ENCODE measurements at places on chromosomes 6 and 20.

DNA sequence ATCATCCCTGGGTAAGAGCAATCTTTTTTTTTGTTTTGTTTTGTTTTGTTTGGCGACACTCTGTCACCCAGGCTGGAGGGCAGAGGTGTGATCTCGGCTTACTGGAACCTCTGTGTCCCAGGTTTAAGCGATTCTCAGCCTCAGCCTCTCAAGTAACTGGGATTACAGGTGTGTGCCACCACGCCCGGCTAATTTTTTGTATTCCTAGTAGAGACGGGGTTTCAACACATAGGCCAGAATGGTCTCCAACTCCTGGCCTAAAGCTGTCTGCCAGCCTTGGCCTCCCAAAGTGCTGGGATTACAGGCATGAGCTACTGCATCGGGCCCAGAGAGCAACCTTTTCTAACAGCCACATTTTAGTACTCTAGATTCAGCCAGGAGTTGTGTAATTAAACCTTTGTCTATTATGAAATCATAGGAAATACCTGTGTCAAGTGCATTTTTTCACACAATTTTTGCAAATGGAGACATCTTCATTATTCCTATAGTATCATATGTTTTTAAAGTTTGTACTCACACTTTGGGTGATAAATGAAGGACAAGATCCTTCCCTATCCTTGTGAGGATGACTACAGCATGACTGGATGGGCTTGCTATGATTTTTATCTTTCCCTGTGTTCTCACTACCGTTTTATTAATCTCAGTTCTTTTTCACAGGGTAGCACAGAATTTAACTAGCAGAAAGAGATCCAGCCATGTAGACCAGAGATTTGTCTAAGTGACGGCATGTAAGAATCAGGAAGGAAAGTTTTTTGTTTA lies 82.6 kb downstream of the OR2B2 start:
- no peak for DNase-seq

GRCh38 chr6:156421933-156422332 lies 355.2 kb upstream of the ARID1B start:
- no peak for DNase-seq

DNA sequence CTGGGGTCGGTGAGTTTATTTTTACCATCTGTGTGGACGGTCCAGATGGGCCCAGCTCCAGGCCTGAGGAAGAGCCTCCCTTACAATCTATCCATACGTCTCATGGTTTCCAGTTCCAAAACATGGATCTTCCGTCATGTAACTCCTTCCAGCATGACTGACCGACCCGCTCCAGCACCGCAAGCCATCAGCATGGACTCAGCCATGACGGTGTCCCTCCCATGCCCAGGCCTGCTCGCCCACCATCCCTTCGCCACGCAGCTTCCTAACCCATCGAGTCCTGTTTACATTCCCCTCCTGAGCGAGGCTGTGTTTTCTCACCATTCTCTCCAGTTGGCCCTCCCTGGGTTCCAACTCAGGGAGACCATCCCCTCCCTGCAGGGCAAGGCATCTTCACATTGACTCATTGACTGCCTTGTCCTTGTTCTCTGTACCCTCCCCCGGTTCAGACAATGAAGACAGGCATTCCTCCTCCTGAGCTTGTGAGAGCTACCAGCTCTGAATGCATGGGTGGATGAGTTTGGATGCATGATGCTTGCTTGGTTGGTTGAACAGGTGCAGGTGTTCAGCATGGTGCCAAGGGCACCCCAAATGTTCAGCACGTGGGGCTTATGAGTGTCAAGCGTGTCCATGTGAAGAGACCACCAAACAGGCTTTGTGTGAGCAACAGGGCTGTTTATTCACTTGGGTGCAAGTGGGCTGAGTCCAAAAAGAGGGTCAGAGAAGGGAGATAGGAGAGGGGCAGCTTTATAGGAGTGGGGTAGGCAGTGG lies 235.8 kb downstream of the SMOC2 start:
- no peak for DNase-seq

DNA sequence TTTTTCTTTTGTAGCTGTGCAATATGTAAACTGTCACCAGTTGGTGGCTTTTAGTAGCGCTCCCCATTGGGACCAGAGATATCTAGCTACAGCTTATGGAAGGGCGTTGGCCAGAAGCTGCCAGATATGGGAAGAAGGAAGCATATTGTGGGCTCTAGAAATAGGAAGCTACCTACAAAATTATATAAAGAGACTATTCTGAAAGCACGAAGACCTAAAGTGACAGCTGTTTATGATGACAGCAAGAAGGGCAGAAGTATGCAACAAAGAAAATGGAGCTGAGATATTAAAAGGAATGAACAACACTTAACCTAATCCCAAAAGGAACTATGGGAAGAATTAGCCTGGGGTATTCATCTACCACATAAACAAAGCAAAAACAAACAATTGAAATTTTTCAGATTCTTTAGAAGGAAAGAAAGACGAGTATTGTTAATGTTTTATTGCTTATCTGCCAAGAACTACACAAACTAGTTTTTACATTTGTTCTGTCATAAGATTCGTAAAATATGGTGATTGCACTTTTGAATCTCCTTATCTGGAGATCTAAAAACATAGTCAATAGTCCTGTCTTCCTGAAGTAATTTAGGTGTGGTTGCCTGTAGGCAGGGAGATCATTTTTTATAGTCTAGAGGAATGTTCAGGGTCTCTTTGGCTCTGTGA lies 81.6 kb downstream of the NCOA7 start:
- DNase-seq = no peak

DNA sequence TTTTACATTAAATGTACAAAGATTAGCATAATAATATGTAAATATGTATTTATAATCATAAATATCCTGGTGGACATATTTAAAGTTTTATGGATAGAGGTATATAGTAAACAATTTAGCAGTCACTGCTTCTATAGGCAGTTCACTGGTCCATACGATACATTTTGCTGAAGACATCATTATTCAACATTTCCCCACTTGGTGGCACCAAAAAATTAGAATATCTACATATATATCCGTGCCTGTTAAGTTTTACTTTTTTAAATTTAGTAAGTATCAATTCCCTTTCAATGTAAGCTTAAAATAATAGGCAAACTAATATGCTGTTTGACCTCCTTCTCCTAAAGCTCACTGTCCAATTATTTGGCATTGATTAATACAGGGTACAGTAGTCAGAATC lies 64.2 kb downstream of the LMBRD1 start:
- no peak for DNase-seq

DNA sequence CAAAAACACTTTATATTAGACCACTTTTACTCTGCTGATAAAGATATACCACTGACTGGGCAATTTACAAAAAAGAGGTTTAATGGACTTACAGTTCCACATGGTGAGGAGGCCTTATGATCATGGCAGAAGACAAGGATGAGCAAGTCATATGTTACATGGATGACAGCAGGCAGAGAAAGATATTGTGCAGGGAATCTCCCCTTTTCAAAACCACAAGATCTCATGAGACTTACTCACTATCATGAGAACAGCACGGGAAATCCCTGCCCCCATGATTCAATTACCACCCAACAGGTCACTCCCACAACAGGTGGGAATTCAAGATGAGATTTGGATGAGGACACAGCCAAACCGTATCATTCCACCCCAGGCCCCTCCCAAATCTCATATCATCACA lies 1383.8 kb upstream of the MAP3K7 start:
- no peak for DNase-seq

GRCh38 chr6:122788663-122789181 lies 336 bp upstream of the SMPDL3A start:
- no peak for DNase-seq

DNA sequence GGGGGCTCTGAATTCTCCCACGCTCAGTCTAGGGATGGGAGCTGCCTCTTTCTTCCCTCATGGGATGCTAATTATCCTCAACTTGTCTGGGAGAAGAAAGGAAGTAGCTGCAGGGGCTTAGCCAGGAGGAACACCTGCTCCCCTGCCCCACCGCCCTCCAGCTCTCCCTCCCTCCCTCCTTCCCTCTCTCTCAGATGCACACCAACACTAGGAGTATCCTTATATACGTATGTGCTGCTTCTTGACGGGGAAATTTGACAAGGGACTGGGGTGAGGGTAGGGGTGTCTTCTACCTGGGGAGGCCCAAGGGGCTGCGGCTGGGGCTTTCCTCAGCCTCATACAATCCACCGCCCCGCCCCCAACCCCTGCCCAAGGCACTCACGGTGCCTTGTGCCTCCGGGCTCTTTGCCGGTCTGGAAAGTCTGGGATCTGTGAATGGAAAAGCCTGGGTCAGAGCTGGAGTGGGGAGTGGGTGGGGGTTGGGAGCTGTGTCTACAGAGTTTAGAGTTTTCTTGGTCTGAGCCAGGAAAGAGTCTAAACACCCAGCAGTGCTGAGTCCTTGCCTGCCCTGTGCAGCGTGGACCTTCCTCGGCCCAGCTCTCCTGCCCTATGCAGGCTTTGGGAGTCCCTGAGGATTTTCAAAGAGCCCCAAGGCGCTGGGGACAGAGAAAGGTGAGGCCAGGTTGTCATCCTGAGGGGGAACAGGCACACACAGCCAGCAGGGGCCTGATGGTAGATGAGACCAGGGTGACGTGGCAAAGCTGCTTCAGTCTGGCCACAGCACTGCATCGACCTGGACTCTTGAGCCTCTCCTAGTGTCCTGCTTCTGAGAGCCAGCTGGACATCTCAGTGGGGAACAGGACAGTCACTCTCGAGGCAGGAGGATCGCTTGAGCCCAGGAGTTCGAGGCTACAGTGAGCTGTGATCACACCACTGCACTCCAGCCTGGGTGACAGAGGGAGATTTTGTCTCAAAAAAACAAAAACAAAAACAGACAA lies 29.3 kb upstream of the EMILIN3 start:
- no peak for DNase-seq

- no peak for DNase-seq
Observed at GRCh38 chr20:1860446-1860845, 34.8 kb upstream of the SIRPA start.

DNA sequence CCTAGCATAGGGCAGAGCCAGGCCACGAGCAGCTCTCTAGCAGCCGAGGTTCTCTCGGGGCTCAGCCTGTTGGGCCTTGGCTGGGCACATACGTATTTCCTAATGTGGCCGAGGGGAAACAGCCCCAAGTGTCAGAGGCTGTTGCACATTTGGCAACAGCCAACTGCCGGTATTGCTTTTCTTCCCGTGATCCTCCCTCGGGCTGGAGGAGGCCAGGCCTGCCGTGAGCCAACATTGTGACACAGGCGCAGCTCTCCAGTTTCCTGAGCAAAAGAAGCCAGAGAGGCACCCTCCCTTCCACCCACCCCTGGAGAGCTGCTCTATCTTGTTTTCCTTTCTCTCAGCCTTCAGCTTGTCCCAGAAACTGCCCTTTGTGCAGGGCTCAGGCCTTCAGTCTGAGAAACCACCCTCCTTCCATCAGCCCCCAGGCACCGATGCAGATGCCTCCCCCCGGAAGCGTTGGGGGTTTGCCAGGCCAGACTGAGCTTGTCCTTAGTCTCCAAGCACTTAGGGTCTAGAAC lies 5.1 kb upstream of the BPI start:
- no peak for DNase-seq

DNA sequence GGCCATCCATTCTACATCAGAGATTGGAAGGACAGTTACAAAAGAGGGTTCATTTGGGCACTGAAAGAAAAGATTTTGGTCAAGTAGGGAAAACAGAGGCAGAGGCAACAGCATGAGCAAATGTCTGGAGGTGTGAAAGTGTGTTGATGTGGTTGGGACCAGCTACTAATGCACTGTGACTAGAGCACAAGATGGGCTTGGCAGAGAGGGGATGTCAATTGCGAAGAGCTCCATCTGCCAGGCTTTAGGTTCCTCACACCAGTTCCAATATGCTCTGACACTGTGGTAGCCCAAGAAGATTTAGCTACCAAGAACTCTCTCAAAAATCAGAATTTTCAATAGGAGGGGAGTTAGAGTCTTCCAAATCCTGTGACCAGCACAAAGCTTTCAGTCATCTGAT lies 42.1 kb downstream of the TRAF3IP2 start:
- DNase-seq = no peak

DNA sequence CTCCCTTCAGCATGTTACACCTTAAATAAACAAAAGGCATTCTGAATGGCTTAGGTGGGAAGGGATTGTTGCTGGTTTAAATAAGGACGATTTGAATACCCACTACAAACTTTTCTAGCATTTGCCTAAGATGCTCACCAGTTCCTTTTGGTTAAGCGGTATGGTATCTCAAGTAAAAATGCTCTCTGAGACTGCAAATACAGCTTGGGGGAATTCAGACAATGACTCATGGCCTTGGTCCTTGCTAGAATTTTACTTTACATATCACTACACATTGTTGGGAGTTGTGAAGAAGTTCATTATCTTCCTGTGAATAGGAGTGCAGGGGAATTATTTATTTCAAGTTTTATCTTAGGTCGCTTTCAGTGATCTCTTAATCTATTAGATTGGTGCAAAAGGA lies 670.7 kb downstream of the UTRN start:
- DNase-seq = no peak

DNA sequence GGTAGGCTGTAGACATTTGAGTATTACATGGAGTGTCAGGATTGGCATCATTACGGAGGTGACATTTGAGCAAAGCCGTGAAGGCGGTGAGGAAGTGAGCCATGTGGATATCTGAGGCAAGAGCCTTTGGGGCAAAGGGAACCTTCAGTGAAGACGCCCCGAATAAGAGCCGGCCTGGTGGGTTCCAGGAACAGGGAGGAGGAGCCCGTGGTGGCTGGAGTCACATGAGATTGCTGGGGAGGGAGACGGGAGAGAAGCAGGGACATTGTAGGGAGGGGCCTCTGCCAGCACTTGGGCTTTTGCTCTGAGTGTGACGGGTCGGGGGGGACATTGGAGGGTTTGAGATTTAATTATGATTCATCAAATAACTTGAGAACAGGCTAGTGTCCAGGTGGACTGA lies 78.3 kb downstream of the PHACTR3 start:
- no peak for DNase-seq

DNA sequence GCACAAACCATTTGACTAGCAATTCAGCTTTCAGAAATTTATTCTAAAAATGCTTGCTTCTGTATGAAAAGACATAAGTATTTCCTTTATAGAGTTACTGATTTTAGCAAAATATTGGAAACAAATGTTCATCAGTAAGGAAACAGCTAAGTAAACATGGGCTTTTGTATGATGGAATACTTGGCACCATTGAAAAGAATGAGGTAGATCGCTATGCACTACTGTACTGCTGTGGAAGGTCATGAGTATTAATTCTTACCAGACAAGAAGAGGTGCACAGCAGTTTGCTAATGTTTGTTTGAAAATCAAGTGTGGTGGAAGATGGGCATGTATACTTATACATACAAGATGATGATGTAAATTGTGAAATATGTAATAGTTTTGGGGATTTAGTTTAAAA lies 73.0 kb downstream of the FARS2 start:
- DNase-seq = no peak

- no peak for DNase-seq
Observed at GRCh38 chr6:51213811-51214210, 395.1 kb downstream of the TFAP2B start.

GRCh38 chr6:3438190-3439167 lies 18.4 kb downstream of the SLC22A23 start:
- DNase-seq = no peak
